ENCODE measurements at places on chromosomes 12 and 14.

DNA sequence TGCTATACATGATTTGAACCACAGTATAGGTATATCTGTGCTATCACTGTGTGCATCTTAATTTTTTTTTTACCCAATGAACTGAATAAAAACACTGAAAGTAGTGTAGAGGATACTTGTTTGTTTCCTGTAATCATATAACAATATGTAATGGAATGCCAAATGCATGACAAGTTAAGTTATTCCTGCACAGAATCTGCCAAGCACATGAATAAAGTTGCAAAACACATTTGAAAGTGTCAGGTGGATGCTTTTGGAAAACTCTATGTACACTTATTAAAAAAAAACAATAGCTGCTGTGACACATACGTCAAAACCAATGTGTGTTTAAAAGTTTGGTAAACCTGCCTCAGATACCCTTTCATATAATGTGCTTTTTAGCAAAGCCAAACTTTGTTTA is 1638.1 kb upstream of the SEL1L start:
- DNase-seq, result no peak

DNA sequence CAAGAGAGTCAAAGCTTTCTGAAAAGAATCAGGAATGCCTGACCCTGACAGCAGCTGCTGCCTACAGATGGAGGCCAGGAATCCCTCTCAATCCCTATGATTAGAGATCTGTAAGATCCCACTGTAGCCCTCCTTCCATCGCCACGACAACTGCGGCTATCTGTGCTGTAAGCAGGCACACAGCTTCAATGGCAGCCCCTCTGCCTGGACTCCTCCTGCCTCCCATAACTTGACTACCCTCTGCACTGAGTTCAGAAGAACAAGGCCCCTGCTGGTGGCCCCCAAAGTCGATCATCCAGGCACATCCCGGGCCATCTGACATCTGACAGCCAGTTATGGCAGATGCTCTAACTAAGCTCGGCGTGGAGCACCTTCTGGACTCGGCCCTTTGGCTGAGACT is 2.9 kb downstream of the CLMN start:
- no peak for DNase-seq

DNA sequence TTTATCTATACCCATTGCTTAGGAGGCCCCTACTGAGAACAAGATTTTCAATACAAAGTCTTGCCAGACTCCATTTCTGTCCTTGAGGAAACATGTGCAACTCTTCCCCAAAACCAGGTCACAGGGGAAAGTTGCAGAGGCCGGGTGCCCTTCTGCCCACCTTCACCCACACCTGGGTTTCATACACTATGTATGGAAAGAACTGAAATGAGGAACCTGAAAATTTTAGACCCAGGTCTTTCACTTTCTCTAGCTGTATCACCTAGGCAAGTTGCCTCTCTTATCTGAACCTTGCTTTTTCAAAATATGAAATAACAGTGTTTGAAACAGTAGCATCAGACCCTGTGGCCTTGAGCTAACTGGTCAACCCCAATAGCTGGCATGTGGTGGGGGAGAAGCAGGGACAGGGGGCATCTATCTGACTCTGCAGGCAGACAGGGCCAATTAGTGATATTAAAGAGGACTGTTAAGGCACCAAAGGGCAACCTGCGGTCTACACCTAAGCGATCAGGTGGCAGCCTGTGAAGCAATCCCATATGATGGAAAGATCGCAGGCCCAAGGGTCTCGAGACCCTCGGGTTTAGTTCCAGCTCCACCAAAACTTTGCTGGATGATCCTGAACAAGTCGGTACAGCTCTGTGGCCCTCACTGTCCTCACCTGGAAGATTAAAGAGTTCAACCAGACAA is 346.5 kb downstream of the BCL11B start:
- DNase-seq, result no peak

GRCh38 chr12:116171549-116171948 is 105.9 kb downstream of the MED13L start:
- no peak for DNase-seq

GRCh38 chr14:50762001-50762930 is 68.7 kb downstream of the NIN start:
- peak; percentile 82 for DNase-seq

DNA sequence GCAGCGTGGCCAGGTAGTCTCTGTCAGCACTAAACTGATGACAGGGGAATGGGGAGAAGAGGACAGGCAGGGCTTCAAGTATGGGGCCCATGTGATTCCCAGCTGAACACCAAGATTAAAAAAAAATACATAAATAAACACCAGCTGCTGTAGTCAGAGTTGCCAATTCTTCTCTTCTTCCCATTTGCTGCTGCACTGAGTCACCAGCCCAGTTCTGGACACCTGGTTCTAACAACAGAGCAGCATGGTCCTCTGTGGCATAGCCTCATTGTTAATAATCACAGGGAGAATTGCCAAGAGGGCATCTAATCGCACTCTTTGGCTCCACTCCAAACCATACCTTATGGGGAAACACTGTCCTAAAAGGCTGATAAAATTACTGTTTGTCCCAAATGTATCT is 15.1 kb downstream of the PPM1H start:
- no peak for DNase-seq
